ENCODE measurements at places on chromosomes 3 and 15.

DNA sequence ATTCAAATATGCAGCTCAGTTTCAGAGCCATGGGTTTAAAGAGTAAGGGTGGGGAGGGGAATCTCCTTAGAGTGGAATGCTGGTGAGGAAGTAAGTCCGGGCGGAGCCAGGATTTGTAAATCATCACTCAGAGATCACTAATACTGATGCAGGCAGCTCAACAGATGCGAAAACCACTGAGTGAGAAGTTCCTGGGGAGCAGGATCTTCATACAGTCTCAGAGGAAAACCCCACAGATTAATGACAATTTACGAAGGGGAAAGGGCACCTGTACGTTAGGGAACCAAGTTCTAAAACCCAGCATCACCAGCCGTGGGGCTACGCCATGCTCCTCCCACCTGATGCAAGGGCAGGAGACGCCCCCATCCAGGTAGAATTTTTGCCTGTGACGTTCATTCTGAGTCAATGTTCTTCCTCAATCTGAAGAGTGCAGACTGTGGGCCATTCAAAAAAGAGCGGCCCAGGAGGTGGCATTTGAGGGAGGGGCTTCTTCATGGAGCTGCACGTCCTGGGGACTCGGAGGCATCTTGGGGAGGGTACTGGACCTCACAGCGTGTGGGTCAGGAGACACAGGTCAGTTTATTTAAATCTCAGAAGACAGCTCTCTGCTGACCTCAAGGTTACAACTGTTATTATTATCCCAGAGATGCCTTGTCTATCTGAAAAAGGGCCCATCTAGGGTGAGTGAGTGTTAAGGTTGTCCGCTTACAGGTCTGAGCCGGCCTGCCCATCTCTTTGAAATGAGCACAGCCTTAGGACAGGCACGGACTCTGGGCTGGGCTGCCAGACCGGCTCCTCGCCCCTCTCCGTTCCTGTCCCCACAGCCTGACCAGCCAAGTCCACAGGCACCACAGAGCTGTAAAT, 228.0 kb downstream of the XXYLT1 start:
- no peak for DNase-seq

GRCh38 chr15:93072411-93073394, 16.3 kb downstream of the RGMA start:
- no peak for DNase-seq

- DNase-seq, result no peak
These were observed 362.8 kb downstream of the EPHA6 start for GRCh38 chr3:97177242-97177641.

- no peak for DNase-seq
These were observed 473.7 kb downstream of the LPP start for GRCh38 chr3:188627652-188628051.

GRCh38 chr3:15743587-15744009, 54.2 kb downstream of the ANKRD28 start:
- no peak for DNase-seq

- DNase-seq, result no peak
These were observed 204.3 kb downstream of the ZBTB20 start for GRCh38 chr3:114942773-114943172.

GRCh38 chr15:60259469-60259868, 138.3 kb downstream of the ANXA2 start:
- no peak for DNase-seq
